ENCODE measurements at places on chromosomes 4 and X. TPM values are rescaled to one million over a fixed set of nuclear protein-coding genes. Genes with fewer than 3 reads are reported as not detected.

ETDA gene
- 0.28 TPM for polyA plus RNA-seq

ARR3 gene
- 2.1 TPM for polyA plus RNA-seq

DNA sequence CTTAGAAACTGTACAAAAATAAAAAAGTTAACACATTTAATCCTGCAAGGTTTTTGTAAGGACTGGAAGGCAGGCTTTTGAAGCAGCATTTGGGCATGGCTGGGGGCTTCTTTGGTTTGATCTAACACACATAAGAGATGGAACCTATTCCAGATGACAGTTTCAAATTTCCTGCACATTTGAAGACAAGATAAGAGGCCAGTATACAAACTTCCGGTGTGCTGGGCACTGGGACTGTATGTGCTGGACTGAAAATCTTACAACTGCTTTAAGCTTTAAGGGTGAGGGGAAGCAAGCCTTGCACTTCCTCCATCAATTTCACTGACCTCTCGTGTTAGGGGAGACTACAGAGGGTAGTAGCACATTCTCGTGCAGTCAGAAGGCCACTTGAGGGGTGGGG lies 122.9 kb downstream of the AMMECR1 start:
- DNase-seq: no peak

NALF2 gene
- polyA plus RNA-seq: not detected

- DNase-seq: no peak
Measured at GRCh38 chr4:43244688-43245382, 352.3 kb downstream of the GRXCR1 start.

USP17L30 gene
- polyA plus RNA-seq: not detected

SSX4 gene
- polyA plus RNA-seq: not detected

DNA sequence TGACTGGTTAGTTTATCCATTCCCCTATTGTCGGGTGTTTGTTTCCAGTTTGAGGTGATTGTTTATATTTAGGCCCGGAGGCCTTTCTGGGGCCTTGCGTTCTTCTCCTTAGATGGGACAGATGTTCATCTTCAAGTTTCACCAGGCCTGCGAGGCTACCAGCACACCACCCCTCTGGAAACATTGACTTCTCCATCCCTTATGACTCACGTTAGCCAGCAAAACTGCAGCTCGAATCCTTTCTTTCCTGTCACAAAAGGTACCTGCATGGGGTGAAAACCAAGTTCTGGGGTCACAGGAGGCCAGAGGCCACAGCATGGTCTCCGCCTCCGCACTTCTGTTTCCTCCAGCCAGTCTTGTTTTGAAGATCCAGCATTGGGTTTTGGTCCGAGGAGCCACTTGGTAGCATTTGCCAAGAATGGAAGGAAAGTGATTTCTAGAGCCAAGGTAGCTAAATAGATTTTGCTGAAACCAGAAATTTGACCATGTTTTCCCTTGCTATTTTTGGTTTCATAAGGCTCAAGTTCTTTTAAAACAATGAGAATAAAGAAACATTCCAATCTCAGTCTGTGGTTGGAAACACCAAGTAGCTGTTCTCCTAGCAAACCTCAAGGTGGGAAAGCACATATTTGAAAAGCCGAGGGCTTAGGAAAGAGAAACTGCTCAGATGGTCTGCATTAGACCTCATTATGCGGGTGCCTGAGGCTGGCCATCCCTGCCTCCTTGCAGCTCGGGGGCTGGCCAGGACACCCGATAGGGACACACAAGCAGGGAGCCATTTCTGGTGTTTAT lies 5.6 kb downstream of the NYX start:
- no peak for DNase-seq

DNA sequence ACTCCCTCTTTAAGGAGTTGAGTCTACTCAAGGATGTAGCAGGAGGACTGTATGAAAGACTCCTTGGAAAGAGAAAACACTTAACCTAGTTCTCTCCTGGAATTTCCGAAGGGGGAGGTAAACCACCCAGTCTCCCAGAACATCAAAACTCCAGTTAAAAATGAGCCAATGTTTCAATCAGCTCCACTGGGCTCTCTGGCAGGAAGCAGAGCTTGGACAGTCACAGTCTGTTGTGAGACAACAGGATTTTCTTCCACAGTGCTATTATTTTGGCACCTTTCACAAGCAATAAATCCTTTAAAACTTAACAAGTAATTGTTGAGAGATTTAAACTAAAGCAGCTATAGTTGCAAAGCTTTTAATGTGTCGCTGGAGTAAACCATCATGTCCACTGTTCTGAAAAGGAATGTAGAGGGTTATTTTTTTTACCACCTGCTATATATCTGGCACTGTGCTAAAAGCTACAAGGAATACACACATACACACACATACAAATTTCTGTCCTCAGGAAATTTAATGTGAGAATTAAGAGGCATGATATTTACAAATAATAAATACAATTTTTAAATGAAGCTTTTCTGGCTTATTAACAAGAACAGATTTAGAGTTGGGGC lies 229.2 kb upstream of the INTU start:
- no peak for DNase-seq

DNA sequence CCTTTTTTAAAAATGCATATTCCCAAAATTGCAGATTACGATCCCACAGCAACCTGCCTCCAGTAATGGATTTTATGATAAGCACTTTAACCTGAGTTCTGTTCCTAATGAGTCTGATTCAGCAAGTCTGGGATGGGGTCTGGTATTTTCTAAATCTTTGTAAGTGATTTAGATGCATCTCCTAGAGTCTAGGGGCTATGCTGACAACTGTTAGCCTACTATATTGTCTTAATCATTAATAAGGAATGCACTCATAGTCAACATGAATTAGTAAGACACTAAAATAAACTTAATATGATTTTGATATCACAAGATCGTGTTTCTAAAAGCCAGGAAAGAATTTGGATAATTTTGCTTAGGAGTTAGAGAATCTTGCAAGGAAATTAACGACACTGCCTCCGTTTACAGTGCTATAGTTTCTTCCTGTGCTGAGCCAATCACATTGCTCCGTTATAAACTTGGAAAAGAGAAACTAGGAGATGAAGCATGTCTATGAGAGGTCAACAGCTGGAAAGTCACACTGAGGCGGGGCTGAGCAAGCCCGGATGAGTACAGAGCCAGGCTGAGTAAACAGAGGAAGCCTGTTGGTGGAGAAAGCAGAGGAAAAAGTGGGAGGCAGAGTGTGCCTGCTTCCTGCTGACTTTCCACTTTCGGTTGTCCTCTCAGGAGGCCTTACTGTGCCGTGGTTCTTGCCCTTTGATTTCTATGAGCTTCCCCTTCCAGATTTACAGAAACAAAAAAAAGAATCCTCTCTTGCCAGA lies 5.4 kb downstream of the SCARB2 start:
- peak; percentile 80 for DNase-seq

DNA sequence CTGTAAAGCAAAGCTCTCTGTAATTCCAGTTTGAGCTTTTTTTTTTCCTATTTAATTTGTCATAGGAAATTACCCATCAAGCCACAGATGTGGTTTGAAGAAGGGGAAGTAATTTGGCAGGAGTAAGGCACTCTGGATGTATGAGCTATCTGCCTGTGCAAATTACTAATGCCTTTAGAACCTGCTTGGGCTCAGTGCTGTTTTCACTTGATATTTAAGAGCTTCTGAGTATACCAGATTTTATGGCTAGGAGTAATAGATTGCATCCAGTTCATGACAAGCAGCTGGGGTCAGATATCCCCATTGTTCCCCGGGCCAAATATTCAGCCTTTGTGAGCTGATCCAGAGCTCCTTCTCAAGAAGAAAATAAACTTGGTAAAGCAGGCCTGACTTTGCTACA lies 89.1 kb downstream of the DCAF8L2 start:
- DNase-seq: no peak

GRCh38 chrX:38249965-38250364 lies 29.3 kb upstream of the SRPX start:
- no peak for DNase-seq

- DNase-seq: no peak
Measured at GRCh38 chrX:574830-575229, 55.8 kb upstream of the SHOX start.

GRCh38 chrX:6049132-6049531 lies 179.5 kb downstream of the NLGN4X start:
- DNase-seq: no peak

DNA sequence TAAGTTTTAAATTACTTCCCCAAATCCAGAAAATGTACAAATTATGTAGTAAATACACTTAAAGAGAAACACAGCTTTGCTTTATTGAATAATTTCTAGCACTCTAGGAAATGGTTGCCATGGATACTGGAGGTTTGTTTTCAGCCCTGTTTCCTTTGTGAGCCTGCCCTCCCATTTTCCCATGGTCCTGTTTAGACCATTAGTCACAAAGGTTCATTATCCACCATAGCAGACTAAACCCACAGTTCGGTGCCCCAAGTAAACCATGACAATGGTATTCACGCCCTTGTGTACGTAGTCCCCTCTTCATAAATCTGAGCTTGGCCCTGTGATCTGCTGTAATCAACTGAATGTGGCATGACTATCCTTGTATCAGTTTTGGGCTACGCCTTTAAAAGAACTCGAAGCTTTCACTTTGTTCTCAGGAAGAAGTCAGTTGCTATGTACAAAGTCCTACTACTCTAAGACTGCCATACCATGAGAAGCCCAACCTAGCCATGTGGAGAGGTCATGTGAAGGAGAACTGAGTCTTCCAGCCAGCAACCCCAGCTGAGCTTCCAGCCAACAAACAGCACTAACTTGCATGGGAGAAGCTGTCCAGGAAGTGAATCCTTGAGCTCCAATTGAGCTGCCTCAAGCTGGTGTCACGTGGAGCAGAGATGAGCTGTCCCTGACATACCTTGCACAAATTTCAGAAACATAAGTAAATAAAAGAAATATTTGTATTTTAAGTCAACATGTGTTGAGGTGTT lies 300.4 kb downstream of the LDB2 start:
- no peak for DNase-seq

DNA sequence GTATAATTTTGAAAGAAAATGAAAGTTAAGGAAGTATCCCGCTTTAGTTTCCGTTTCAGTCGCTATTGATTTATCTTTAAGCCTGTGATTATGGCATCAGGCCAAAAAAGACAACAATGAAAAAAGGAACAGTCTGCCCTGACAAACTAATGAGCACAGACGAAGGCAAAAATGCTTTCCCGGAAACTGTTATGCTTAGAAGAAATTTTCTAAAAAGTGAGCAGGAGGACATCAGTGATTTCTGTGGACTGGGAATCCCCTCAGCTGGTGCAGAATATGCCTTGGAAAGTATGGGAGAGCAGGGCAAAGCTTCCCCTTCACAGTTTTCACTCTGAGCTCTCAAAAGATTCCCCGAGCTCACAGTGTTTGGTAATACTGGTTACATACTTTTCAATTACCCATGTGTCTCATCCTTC lies 5.1 kb upstream of the CXCL10 start:
- DNase-seq: no peak

TMEM128 gene
- polyA plus RNA-seq: 43.2 TPM

CSAG1 gene
- not detected for polyA plus RNA-seq

DNA sequence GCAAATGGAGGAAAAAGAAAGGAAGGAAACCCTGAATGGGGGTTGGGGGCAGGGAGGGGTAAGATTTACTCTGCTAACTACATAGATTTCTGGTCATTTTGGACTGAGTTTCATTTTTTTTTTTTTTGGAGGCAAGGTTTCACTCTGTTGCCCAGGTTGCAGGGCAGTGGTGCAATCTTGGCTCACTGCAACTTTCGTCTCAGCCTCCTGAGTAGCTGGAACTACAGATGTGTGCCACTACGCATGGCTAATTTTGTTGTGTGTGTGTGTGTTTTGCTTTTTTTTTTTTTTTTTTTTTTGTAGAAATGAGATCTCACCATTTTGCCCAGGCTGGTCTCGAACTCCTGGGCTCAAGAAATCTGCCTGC lies 223.5 kb downstream of the APBB2 start:
- no peak for DNase-seq

- no peak for DNase-seq
Measured at GRCh38 chrX:2933125-2933900, 4.2 kb upstream of the ARSD start.

TMPRSS11F gene
- polyA plus RNA-seq: 0.07 TPM

- DNase-seq: no peak
Measured at GRCh38 chr4:166045457-166045856, 172.4 kb downstream of the TLL1 start.

GRCh38 chrX:65035446-65035770 lies 59.2 kb upstream of the ZC4H2 start:
- no peak for DNase-seq

DNA sequence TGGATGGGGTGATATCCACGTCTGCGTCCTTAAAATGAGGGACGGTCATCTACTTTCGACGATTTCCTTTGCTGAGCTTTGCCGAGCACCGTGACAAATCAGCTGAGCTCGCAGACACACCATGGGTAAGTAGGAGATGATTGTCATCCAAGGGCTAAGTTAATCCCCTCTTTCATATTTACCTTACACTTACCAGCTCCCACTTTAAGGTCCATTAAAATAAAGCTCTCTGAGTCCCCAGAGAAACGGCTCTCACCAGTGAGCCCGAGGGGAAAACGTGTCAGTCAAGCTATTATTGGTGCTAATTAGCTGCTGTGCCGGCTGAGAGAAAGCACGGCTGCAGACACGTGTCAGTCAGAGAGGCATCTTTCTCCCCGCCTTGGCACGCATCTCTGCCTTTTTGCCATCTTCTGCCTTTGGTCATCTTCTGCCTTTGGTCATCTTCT lies 72.2 kb downstream of the CRLF2 start:
- no peak for DNase-seq

- no peak for DNase-seq
Measured at GRCh38 chr4:153499005-153499404, 32.8 kb downstream of the TMEM131L start.

DNA sequence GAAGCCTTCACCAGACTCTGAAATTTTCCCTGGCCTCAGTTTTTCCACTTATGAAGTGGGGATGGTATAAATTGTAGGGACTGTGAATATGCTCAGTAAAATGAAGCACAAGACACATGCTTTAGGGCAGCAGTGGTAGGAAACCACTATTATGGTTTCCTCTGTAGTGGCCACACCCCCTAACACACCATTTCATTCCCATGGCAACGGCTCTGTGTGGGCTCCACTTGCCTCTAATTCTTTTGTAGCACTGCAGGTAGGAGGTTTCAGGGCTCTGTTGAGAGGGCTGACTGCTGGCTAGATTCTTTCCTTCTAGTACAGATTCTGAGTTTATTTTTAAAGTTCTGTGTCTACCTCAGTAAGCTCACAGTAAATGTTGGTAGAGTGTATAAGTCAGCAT lies 3.5 kb upstream of the VMA21 start:
- DNase-seq: no peak

DNA sequence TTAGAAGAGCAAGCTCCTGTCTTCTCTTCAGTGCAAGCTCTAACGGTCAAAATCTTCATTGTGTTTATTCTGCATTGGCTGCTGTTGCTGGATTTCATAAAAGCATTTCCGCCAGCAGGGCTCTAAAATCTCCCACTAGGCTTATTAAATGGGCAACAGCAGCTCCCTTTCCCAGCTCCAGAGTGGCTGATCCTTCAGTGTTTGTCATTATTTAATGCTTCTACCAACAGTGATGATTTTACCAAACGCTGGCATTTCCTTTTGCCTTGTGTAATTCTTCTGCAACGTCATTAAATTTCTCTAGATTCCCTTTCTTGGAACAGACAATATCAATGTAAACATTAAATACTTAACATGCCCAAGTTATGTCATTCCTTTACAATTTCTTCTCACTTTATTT lies 20.1 kb downstream of the SLC7A11 start:
- DNase-seq: peak; percentile 27

GRCh38 chr4:158172261-158173258 lies at the start of gene GASK1B:
Gene GASK1B, minus strand, starts transcription at chr4:158173025. Its CDS starts 1,650 bp downstream, at chr4:158171375.
- DNase-seq: peak; percentile 37

GRCh38 chrX:82816562-82816961 lies 691.5 kb upstream of the POU3F4 start:
- DNase-seq: no peak
